ENCODE measurements at places on chromosomes 11 and 22.

GRCh38 chr22:40739721-40740120, 60.4 kb downstream of the MCHR1 start:
- no peak for DNase-seq

- DNase-seq = no peak
Measured at GRCh38 chr11:122179961-122180834, 64.2 kb upstream of the BLID start.

- no peak for DNase-seq
Measured at GRCh38 chr22:39700565-39700964, 130.0 kb downstream of the CACNA1I start.

GRCh38 chr11:71238285-71238875, 14.0 kb downstream of the SHANK2 start:
- DNase-seq = no peak

DNA sequence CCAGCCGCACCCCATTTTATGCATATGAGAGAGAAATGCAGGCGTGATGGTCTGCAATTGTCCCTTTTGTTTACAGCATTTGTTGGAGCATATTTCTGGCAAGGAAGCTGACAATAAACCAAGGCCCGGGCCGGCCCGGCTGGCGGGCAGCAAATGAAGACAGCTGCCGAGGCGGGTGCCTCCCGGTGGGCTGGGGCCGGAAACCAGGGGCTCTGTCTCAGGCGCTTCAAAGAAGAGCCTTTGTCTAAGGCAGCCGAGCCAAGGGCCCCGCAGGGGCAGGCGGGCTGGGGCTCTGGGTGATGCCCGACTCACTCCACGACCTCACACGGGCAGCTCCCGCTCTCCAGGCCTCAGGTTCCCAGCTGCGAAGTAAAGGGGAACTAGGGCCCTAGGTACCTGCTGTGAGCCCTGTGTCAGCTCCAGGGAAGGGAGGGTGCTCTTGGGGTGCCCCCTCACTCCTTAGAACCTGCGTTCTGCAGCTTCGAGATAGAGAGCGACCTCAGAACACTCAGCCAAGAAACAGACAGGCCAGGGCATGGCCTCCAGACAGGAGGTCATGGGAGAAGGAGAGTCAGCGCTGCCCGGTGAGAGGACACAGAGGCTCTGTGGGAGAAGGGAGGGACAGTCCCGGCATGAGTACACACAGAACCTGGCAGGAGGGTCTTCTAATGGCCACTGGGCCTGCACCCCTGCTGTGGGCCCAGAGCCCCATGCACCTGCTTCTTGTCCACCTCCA, 2.4 kb downstream of the LINC01488 start:
- DNase-seq = no peak

- no peak for DNase-seq
Measured at GRCh38 chr22:34879001-34879400, 187.0 kb upstream of the ISX start.
